Activated CD4-positive, alpha-beta memory T cell treated with anti-CD3 and anti-CD28 coated beads, Interleukin-2, amount 10 ng/mL, durations not matched to agents 7 days and 5 days (primary cell): ENCODE measurements at places on chromosomes 12 and 14. TPM values are rescaled to one million over a fixed set of nuclear protein-coding genes. Genes with fewer than 3 reads are reported as not detected.

DNA sequence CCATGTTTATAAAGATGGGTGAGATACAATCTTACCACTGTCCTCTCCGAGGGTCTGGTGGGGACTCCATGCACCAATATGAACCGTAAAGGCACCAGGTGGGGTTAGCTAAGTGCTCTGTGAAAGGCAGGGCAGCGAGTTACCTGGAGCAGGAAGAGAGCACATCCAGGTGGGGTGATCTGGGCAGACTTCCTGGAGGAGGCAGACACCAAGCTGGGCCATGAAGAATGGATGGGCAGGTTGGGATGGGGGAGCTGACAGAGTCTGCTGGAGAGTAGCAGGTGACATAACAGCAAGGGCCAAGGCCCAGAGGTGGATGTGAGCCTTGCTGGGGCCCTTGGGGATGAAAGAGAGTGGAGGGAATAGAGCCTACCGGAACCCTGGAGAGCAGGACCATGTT is 45.9 kb downstream of the RIN3 start:
- H3K27me3 ChIP-seq: peaks cover 15% of the 10 kb centered on the region
- H3K27ac ChIP-seq: no peak overlapping the region
- H3K4me3 ChIP-seq: no peak overlapping the region
- peaks cover 73% of the 10 kb centered on the region for H3K4me1 ChIP-seq
- H3K36me3 ChIP-seq: peaks cover 7% of the 10 kb centered on the region
- no peak for DNase-seq

GRCh38 chr14:68941820-68942219 is 37.3 kb downstream of the ACTN1 start:
- H3K4me3 ChIP-seq: no peak overlapping the region
- peaks cover 4% of the 10 kb centered on the region for H3K4me1 ChIP-seq
- H3K36me3 ChIP-seq: no peaks in the 10 kb centered on the region

- H3K27me3 ChIP-seq: peaks cover 15% of the 10 kb centered on the region
- no peak for DNase-seq
- no peak overlapping the region for H3K27ac ChIP-seq
- H3K36me3 ChIP-seq: peaks cover 6% of the 10 kb centered on the region
- H3K4me3 ChIP-seq: no peak overlapping the region
These were observed 10.6 kb downstream of the IL22 start for GRCh38 chr12:68242777-68243176.

DNA sequence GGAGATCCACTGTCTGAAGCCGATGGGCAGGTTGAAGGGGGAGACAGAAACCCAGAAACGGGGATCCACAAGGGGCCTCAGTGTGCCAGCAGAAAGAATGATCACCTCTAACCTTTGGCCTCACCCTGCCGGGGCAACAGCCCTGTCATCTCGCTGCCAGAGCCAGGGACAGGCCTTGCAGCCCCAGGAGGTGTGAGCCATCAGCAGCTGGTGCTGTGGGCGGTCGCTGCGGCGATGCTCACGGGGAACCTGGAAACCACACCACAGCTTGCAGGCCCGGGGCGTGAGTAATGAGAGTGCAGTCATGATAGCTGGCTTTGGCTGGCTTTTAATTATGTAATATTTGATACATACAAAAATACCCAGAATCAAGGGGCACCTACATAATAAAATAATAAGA is 4.7 kb upstream of the TTC7B start:
- H3K4me3 ChIP-seq: no peak overlapping the region
- peak; percentile 82 for DNase-seq
- H3K36me3 ChIP-seq: peaks cover 17% of the 10 kb centered on the region
- peaks cover 11% of the 10 kb centered on the region for H3K27me3 ChIP-seq
- H3K27ac ChIP-seq: no peak overlapping the region

GRCh38 chr12:70645494-70646317 is 8.5 kb upstream of the PTPRB start:
- H3K27ac ChIP-seq: no peak overlapping the region
- H3K4me1 ChIP-seq: peaks cover 8% of the 10 kb centered on the region
- H3K4me3 ChIP-seq: no peak overlapping the region
- DNase-seq: no peak

DNA sequence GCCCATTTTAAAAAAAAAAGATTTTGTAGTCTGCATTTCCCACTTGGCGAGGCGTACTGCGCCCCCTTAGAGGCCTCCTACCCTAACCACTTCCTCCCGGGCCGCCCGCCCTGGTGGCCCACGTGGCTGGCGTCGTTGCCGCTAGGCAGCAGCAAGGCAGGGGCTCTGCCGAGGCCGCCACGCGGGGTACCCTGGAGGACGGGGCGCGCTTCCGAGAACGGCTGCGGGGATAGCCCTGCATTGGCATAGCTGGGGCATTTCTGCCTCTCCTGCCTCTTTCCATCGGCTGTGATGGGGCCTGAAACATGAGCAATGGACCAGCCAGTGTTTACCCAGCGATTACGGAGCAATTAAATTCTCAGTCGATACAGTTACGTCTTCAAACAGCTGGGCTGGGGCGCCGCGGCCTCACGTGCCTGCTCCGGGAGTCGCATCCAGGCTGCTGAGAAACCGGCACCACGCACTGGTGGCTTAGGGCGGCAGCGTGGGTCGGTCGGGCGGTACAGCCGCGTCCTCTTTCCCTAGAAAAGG is 38.0 kb downstream of the IQSEC3 start:
- no peak overlapping the region for H3K4me3 ChIP-seq
- H3K27me3 ChIP-seq: peaks cover 6% of the 10 kb centered on the region

GRCh38 chr12:109114644-109115043 is 1.7 kb upstream of the ACACB start:
- no peak for DNase-seq
- peaks cover 11% of the 10 kb centered on the region for H3K4me1 ChIP-seq
- H3K27ac ChIP-seq: no peak overlapping the region
- H3K4me3 ChIP-seq: no peak overlapping the region
- H3K27me3 ChIP-seq: no peaks in the 10 kb centered on the region
- peaks cover 6% of the 10 kb centered on the region for H3K36me3 ChIP-seq

DNA sequence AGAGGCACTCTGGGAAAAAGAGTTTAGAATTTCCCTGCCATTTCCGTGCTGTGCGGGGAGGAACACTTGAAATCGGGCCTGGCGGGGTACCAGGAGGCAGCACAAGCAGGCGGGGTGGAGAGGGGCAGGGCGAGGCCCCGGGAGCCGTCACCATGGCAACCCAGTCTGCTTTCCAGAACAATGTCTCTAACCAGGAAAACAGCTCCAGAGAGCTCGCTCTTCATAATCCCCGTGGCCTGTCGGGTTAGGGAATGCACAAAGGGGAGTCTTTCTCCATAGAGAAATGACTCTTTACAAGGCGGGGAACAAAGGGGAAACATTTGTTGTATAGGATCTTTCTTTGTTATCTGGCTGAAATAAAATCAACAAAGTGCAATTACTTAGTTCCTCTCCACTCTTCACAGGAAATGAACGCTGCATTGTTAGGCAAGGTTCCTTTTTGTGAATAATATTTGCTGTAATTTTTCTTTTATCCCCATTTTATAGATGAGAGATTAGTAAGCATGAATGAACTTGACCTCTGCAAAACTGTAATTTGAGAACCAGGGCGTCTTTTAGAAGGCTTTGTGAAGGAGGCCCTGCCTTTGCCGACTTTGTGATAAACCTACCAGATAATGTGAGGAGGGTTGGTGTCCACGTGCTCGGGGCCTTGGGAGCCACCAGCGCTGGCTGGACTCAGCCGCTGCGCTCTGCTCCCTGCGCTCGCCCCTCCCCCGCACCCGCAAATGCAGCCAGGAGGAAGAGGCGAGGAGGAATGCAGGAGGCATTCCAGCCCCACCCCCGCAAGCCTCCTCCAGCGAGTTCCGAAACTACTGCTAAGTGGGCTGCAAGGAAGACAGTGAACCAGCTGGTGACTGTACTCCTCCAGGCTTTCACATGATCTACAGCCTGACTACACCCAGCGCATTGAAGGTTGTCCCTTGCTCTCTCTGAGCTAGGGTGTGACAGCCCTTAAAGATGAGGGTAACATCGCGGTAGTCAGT is 105.2 kb upstream of the ATF7IP start:
- peaks cover 47% of the 10 kb centered on the region for H3K4me1 ChIP-seq
- no peak for DNase-seq
- H3K4me3 ChIP-seq: no peak overlapping the region

DNA sequence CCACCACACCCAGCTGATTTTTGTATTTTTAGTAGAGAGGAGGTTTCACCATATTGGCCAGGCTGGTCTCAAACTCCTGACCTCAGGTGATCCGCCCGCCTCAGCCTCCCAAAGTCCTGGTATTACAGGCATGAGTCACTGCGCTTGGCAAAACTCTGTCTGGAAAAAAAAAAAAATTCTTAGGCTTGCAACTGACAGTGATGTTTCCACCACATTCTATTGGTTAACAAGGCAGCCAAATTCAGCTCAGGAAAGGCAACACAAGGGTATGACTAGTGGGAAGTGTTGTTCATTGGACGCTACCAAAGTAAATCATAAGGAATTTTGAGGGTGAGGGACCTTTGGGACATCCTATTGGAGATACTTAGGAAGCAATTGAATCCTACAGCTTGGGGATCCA is 2.9 kb upstream of the SBNO1 start:
- H3K36me3 ChIP-seq: no peaks in the 10 kb centered on the region
- DNase-seq: no peak
- H3K4me1 ChIP-seq: peaks cover 15% of the 10 kb centered on the region
- no peak overlapping the region for H3K4me3 ChIP-seq
- H3K27me3 ChIP-seq: no peaks in the 10 kb centered on the region

- DNase-seq: no peak
- H3K4me1 ChIP-seq: peaks cover 15% of the 10 kb centered on the region
- peaks cover 52% of the 10 kb centered on the region for H3K36me3 ChIP-seq
- no peak overlapping the region for H3K27ac ChIP-seq
These were observed 8.5 kb upstream of the SOCS2 start for GRCh38 chr12:93563807-93564538.

DNA sequence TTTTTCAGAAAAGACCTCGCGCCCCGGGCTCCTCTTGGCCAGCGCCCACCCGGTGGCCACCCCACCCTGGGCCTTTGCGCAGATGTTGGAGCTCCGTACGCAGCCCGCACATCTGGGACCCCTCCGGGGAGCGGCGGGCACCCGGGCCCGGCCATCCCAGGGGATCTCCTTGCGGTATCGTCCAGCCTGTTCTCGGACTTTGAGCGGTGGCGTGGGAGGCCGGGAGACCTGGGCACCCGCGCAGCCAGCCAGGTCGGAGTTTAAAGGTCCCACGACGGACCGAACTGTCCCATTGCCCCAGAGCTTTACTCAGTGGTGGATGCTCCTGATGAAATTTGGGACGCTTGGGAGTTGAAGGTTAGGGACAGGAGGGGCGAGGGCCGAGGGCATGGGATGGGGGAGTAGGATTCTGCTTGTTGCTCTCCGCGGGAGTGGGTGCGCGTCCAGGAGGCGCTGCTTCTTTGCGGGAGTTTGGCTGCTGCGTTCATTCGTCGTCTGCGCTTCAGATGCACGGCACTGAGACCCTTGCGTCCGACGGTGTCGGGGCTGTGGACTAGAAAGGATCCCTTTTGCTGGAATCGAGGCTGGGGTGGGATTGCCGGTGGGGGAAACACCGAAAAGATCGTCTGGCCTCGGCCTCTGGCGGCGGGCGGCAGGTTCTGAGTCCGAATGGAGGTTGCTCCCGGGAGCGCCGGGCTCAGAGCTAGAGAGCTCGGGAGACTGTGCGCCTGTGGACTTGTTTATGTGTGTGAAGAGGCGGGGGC is 1.4 kb downstream of the NTF3 start:
- DNase-seq: no peak
- H3K36me3 ChIP-seq: no peaks in the 10 kb centered on the region
- H3K27ac ChIP-seq: no peak overlapping the region
- H3K27me3 ChIP-seq: peaks cover 39% of the 10 kb centered on the region
- H3K4me3 ChIP-seq: no peak overlapping the region

- H3K4me3 ChIP-seq: no peak overlapping the region
- peaks cover 3% of the 10 kb centered on the region for H3K4me1 ChIP-seq
- no peak for DNase-seq
- H3K27me3 ChIP-seq: no peaks in the 10 kb centered on the region
- no peak overlapping the region for H3K27ac ChIP-seq
- no peaks in the 10 kb centered on the region for H3K36me3 ChIP-seq
These were observed 9.3 kb downstream of the GXYLT1 start for GRCh38 chr12:42135259-42135814.

- H3K4me1 ChIP-seq: peaks cover 56% of the 10 kb centered on the region
- peak within 1 kb of the TSS; percentile 90 for H3K27ac ChIP-seq
- H3K36me3 ChIP-seq: peaks cover 42% of the 10 kb centered on the region
- peak; percentile 49 for DNase-seq
- peaks cover 2% of the 10 kb centered on the region for H3K27me3 ChIP-seq
- H3K4me3 ChIP-seq: peak within 1 kb of the TSS; percentile 84
These were observed at the start of gene SOCS2 for GRCh38 chr12:93571925-93572711. TSS of gene SOCS2 (plus strand) at chr12:93572675. CDS start at chr12:93572898, 223 bp downstream.

DNA sequence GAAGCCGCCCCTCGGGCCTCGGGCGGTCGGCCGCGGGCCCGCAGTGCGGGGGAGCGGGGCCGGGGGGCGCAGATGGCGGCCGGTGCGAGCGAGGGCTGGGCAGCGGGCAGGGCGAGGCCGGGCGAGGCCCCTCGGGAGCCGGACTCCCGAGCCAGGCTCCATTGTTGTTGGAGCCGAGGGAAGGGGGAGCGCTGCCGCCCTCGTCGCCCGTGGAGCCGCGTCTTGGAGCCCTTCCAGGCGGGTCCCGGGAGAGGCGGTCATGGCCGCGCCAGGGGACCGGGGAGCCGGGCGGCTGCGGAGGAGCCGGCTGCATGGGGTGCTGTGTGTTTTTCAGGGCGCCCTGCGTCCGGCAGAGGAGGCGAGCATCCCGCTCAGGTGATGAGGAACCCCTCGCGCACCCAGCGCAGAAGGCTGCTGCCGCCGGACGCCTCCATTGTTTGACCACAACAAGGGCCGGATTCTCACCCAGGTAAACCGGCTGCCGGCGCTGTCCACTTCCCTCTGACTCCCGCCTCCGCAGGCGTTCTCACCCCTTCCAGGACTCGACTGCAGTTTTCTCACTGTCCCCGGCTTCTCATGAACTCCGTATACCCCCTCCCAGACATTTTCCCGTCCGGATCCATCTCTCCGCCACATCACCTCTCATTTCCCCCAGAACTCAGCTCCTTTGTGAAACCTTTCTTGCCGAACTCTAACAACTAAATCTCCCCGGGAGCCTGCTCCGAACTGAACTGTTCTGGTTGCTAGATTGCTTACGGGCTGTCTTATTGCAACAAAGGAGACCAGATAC is 732 bp downstream of the ZNF664 start:
- no peaks in the 10 kb centered on the region for H3K27me3 ChIP-seq
- DNase-seq: peak; percentile 29
- H3K36me3 ChIP-seq: peaks cover 25% of the 10 kb centered on the region

- no peak overlapping the region for H3K27ac ChIP-seq
- H3K27me3 ChIP-seq: no peaks in the 10 kb centered on the region
- H3K36me3 ChIP-seq: no peaks in the 10 kb centered on the region
- H3K4me1 ChIP-seq: no peaks in the 10 kb centered on the region
- no peak overlapping the region for H3K4me3 ChIP-seq
These were observed 111.0 kb upstream of the PZP start for GRCh38 chr12:9319044-9319841.

GRCh38 chr12:90456248-90456647 is 498.7 kb downstream of the CCER1 start:
- H3K27me3 ChIP-seq: no peaks in the 10 kb centered on the region
- H3K36me3 ChIP-seq: no peaks in the 10 kb centered on the region
- no peak overlapping the region for H3K27ac ChIP-seq
- no peaks in the 10 kb centered on the region for H3K4me1 ChIP-seq

GRCh38 chr12:129200576-129200975 is 347.3 kb downstream of the GLT1D1 start:
- no peak overlapping the region for H3K27ac ChIP-seq
- H3K4me1 ChIP-seq: no peaks in the 10 kb centered on the region
- DNase-seq: no peak
- H3K27me3 ChIP-seq: no peaks in the 10 kb centered on the region
- H3K4me3 ChIP-seq: no peak overlapping the region

The AKAP3 gene
- total RNA-seq: 3.1 TPM

The IPO4 gene
- total RNA-seq: 24.0 TPM

The MYH7 gene
- total RNA-seq: 0.05 TPM

The SLC5A8 gene
- not detected for total RNA-seq

The PSMD9 gene
- 59.7 TPM for total RNA-seq

The SIX6 gene
- total RNA-seq: not detected

The HAL gene
- 0.23 TPM for total RNA-seq

The SLC6A15 gene
- total RNA-seq: not detected
